Breast epithelium (tissue), 4 donors: ENCODE measurements at places on chromosomes 1 and 21. TPM values are rescaled to one million over a fixed set of nuclear protein-coding genes. Genes with fewer than 3 reads are reported as not detected.

The PMVK gene
- total RNA-seq = 15.0 TPM

The PTGS2 gene
- 1.3 TPM for total RNA-seq

The MSH4 gene
- total RNA-seq = 0.88 TPM

The TMPRSS15 gene
- not detected for total RNA-seq

The CA6 gene
- total RNA-seq = not detected

The OR2L8 gene
- 0.73 TPM for total RNA-seq

The OR2T33 gene
- not detected for total RNA-seq

The MROH7 gene
- total RNA-seq = 0.80 TPM

The PRRX1 gene
- total RNA-seq = 75.7 TPM

The PPOX gene
- total RNA-seq = 26.8 TPM

The PROK1 gene
- total RNA-seq = 42.9 TPM

The SPOCD1 gene
- total RNA-seq = 1.1 TPM

The RIIAD1 gene
- total RNA-seq = not detected

The RGS5 gene
- total RNA-seq = 42.6 TPM

The AADACL3 gene
- not detected for total RNA-seq

The PIP5K1A gene
- total RNA-seq = 38.1 TPM

The CDCA8 gene
- 0.15 TPM for total RNA-seq
